ENCODE measurements at places on chromosomes 3 and 15. TPM values are rescaled to one million over a fixed set of nuclear protein-coding genes. Genes with fewer than 3 reads are reported as not detected.
A peak's percentile ranks its signal among the peaks of the same experiment; 100 is the strongest.

Gene TF
- 0.52 TPM for total RNA-seq

Gene NOX5
- not detected for total RNA-seq

Gene WNT5A
- not detected for total RNA-seq

Gene PARP15
- 87.0 TPM for total RNA-seq

Gene ASB14
- total RNA-seq = not detected

Gene KLHL6
- 48.2 TPM for total RNA-seq

Gene GP9
- 3.7 TPM for total RNA-seq

GRCh38 chr3:141059816-141060215 is 8.7 kb downstream of the SPSB4 start:
- H3K27me3 ChIP-seq = peaks cover 2% of the 10 kb centered on the region
- H3K36me3 ChIP-seq = no peaks in the 10 kb centered on the region
- no peak overlapping the region for H3K4me3 ChIP-seq
- H3K27ac ChIP-seq = no peak overlapping the region
- DNase-seq = no peak

GRCh38 chr3:69893274-69893673 is 106.3 kb upstream of the SAMMSON start:
- no peaks in the 10 kb centered on the region for H3K27me3 ChIP-seq
- no peak overlapping the region for H3K4me3 ChIP-seq

DNA sequence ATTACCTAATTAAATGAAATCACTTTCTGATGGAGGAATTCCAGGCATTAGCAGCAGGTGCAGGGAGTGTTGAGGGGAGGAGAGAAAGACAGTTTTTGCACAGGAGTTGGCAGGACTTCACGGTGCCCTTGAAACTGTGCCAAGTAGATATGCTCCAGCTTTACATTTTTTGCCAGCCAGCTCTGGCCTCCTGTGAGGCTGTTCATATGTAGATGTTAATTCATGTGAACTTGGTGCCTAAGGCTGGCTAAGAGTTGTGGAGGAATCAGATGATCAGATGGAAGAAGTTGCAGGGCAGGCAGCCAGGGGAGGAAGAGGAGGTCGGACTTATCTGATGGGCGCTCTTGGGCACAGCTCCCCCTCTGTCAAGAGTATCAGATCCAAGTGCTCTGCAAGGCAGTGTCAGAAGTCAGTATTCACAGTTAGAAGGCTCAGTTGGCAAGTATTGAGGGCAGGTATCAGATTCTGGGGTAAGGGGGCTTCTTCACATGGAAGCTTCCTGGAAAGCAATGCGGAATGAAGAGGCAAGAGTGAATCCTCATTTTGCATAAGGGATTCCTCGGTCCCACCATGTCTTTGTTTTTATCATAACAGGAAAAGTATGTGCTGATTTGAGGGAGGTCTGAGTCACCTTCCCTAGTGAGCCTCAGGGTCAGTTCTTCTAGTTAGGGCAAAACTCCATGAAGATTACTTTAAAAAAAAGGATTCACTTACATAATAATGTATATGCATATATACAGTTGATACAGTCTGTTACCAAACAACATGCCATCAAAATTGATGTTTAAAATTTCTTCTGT is 172.6 kb upstream of the UMPS start:
- H3K27ac ChIP-seq = no peak overlapping the region
- no peak for DNase-seq
- H3K4me3 ChIP-seq = no peak overlapping the region
- H3K36me3 ChIP-seq = no peaks in the 10 kb centered on the region
- peaks cover 12% of the 10 kb centered on the region for H3K27me3 ChIP-seq

DNA sequence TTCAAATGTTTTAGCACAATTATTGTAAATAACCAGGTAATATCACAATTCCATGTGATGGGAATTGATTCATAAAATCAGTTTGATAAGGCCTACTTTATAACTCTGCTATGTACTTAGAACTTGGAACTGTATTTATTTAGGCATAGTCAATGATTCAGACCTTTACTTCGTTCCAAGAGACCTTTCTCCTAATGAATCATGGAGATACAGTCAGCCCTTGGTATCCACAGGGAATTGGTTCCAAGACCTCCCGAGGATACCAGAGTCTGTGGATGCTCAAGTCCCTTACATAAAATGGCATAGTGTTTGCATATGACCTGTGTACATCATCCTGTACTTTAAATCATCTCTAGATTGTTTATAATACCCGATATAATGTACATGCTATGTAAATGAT is 60.8 kb upstream of the UMPS start:
- no peak overlapping the region for H3K4me3 ChIP-seq
- H3K4me1 ChIP-seq = peaks cover 6% of the 10 kb centered on the region
- H3K36me3 ChIP-seq = peaks cover 27% of the 10 kb centered on the region

DNA sequence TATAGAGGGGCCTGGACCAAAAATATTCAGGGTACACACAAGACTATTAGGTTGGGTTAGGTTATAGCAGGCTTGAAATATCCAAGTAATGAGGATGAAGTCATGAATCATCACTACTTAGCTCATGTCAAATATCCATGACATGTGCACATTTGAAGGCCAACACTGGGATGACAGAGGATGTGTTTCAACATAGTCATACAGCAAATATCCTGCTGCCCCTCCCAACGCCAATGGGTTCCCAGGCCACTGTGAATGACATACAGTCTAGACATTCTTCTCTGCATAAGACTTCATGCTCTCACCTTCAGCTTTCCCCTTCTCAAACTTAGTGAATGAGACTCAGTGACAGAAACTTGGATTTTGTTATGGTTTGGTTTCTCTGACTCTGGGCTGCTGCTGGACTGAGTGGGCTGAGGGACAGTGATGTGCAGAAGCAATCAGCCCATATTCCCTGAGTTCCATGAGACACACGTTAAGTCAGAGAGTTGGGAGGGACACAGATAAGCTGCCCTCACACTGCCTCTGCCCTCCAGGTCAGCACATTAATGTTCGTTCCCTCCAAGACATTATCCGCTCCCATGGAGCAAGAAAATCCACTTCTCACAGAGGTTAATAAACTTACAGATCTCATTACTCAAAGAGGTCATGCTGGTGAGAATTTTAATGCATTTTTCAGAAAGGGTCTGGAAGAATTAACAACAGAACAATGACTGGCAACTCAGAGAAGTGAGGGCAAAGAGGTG is 15.4 kb downstream of the HOMER2 start:
- no peaks in the 10 kb centered on the region for H3K36me3 ChIP-seq
- H3K27ac ChIP-seq = no peak overlapping the region
- H3K4me1 ChIP-seq = no peaks in the 10 kb centered on the region
- H3K27me3 ChIP-seq = no peaks in the 10 kb centered on the region
- DNase-seq = no peak
- H3K4me3 ChIP-seq = no peak overlapping the region

GRCh38 chr3:184780981-184781515 is 30.9 kb upstream of the VPS8 start:
- H3K4me1 ChIP-seq = peaks cover 2% of the 10 kb centered on the region
- H3K27me3 ChIP-seq = no peaks in the 10 kb centered on the region
- no peaks in the 10 kb centered on the region for H3K36me3 ChIP-seq
- no peak overlapping the region for H3K4me3 ChIP-seq

DNA sequence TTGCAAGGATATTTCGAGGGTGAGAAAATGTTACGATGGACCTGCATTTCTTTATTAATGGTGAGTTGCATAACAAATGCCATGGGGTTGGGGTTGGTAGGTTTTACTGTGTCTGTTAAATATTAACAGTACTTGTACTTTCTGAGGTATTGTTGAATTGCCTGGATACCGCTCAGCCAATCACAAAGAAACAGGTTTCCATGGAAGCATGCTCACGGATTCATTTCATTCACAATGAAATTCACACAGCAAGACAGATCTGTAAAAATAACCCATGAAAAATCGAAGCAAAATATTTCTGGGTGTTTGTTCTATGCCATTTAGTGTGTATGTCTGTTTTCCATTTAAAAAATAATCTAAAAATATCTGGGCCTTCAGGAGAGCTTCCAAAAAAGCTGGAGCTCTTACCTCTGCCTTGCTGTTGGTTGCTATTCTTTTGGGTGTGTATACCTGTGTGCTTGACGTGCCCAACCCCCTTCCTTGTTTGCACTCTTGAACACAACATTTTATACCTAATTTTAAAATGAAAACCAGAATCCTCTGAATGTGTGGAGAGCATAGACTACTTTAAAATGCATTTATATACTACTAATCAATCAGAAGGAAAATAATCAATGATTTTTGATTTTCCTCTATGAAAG is 479.8 kb upstream of the TBL1XR1 start:
- no peak overlapping the region for H3K4me3 ChIP-seq
- H3K4me1 ChIP-seq = peaks cover 7% of the 10 kb centered on the region
- no peak overlapping the region for H3K27ac ChIP-seq

- no peaks in the 10 kb centered on the region for H3K36me3 ChIP-seq
- H3K4me1 ChIP-seq = no peaks in the 10 kb centered on the region
- no peak overlapping the region for H3K4me3 ChIP-seq
- no peak for DNase-seq
- no peak overlapping the region for H3K27ac ChIP-seq
- no peaks in the 10 kb centered on the region for H3K27me3 ChIP-seq
Observed at GRCh38 chr3:5239602-5240001, 52.1 kb downstream of the EDEM1 start.

DNA sequence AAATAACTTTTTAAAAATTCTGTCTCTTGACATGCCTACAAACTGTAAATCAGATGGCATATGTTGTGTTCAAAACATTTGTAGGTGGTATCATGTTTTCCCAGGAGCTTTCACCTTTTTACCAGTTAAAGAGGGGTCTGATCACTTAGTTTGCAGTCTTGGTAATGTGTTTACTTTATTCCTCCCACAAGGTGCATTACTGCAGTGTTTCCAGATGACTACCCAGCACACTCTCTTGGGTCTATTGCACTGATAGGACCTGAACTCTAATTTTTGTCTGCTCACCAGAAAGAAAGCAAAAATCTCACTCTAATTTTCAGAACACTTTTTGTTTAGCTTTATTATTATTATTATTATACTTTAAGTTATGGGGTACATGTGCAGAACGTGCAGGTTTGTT is 734.1 kb downstream of the GBE1 start:
- no peaks in the 10 kb centered on the region for H3K36me3 ChIP-seq
- DNase-seq = no peak
- no peaks in the 10 kb centered on the region for H3K27me3 ChIP-seq
- no peak overlapping the region for H3K27ac ChIP-seq
- no peak overlapping the region for H3K4me3 ChIP-seq
- H3K4me1 ChIP-seq = no peaks in the 10 kb centered on the region

- H3K4me1 ChIP-seq = no peaks in the 10 kb centered on the region
- no peaks in the 10 kb centered on the region for H3K36me3 ChIP-seq
Observed at GRCh38 chr3:37625690-37626360, 235.9 kb upstream of the CTDSPL start.

GRCh38 chr3:161354554-161354953 is 16.8 kb downstream of the SPTSSB start:
- no peak overlapping the region for H3K4me3 ChIP-seq
- H3K27ac ChIP-seq = no peak overlapping the region
- H3K36me3 ChIP-seq = no peaks in the 10 kb centered on the region
- H3K27me3 ChIP-seq = peaks cover 4% of the 10 kb centered on the region
- no peak for DNase-seq
- H3K4me1 ChIP-seq = no peaks in the 10 kb centered on the region

- no peak overlapping the region for H3K4me3 ChIP-seq
- H3K4me1 ChIP-seq = no peaks in the 10 kb centered on the region
- DNase-seq = no peak
- peaks cover 9% of the 10 kb centered on the region for H3K27me3 ChIP-seq
- no peaks in the 10 kb centered on the region for H3K36me3 ChIP-seq
- no peak overlapping the region for H3K27ac ChIP-seq
Observed at GRCh38 chr3:32597656-32598055, 27.0 kb upstream of the DYNC1LI1 start.

DNA sequence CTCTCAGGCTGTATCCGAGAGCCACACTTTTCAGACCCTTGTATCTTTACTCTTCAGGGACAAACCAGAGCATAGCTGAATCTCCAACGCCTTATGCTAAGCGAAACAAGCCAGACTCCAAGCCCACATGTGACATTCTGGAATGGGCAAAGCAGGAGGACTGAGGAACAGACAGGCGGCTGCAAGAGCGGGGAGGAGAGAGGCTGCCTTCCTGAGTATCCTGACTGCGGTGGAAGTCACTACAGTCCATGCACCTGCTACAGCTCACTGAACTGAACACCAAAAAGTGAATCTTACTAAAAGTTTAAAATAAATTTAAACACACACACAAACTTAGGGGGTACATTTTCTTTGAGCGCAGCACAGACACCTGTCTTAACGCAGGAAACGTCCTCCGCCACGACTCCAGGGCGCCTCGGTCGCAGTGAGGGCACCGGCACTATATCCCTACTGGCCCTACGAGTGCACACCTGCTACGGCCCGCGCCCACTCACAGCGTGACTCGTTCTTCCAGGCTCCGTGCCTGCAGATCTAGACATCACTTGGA is 1.4 kb downstream of the CYFIP1 start:
- H3K36me3 ChIP-seq = no peaks in the 10 kb centered on the region
- peaks cover 18% of the 10 kb centered on the region for H3K4me1 ChIP-seq
- peak overlapping the region; percentile 75 for H3K4me3 ChIP-seq
- no peak overlapping the region for H3K27ac ChIP-seq
- DNase-seq = no peak
- H3K27me3 ChIP-seq = peaks cover 3% of the 10 kb centered on the region

DNA sequence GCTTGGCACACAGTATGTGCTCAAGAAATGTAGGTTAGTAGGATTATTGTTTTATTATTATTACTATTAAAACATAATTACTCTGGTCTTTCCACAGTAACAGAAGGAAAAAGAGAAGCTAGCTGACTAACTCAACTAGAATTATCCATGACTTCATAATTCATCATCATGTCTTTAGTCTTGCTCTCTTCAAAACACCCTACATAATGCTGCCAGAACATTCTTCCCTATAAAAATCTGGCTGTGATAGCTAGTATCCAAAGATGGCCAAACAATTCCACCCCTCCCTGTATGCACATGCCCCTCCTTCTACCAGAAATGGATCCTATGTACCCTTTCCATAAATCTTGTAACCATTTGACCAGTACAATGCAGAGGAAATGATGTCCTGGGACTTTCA is 48.8 kb upstream of the SRGAP3 start:
- DNase-seq = no peak
- no peaks in the 10 kb centered on the region for H3K36me3 ChIP-seq
- H3K27ac ChIP-seq = no peak overlapping the region
- H3K27me3 ChIP-seq = peaks cover 4% of the 10 kb centered on the region
- peaks cover 6% of the 10 kb centered on the region for H3K4me1 ChIP-seq
- no peak overlapping the region for H3K4me3 ChIP-seq

GRCh38 chr3:33664195-33664594 is 53.9 kb downstream of the CLASP2 start:
- no peaks in the 10 kb centered on the region for H3K27me3 ChIP-seq
- no peak overlapping the region for H3K27ac ChIP-seq
- no peaks in the 10 kb centered on the region for H3K4me1 ChIP-seq
- H3K36me3 ChIP-seq = peaks cover 7% of the 10 kb centered on the region
- no peak overlapping the region for H3K4me3 ChIP-seq

DNA sequence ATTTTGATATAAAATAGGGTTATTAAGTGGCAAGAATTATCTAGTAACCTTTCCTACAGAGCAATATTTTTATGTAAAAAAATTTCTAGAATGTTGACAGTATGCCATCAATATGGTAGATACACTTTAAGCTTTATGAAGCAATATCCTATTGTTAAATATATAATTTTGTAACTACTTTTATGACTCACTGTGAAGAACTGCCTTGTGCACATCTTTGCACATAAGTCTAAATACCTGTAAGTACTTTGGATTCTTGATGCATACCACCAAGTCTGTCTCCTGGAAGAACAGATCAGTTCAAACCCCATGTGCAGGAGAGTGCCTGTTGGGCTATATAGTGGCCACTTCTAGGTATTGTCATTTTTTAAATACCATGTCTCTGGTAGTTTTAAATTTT is 205.7 kb upstream of the EIF1B start:
- no peak for DNase-seq
- H3K27me3 ChIP-seq = peaks cover 2% of the 10 kb centered on the region
- no peak overlapping the region for H3K27ac ChIP-seq
- H3K4me3 ChIP-seq = no peak overlapping the region
- H3K36me3 ChIP-seq = no peaks in the 10 kb centered on the region
- H3K4me1 ChIP-seq = no peaks in the 10 kb centered on the region

Measured in CD4-positive, CD25-positive, alpha-beta regulatory T cell (primary cell).